ENCODE measurements at places on chromosomes 5 and 9. TPM values are rescaled to one million over a fixed set of nuclear protein-coding genes. Genes with fewer than 3 reads are reported as not detected.

- no peak for DNase-seq
These were observed 98.2 kb downstream of the MAP1B start for GRCh38 chr5:72205431-72206009.

DNA sequence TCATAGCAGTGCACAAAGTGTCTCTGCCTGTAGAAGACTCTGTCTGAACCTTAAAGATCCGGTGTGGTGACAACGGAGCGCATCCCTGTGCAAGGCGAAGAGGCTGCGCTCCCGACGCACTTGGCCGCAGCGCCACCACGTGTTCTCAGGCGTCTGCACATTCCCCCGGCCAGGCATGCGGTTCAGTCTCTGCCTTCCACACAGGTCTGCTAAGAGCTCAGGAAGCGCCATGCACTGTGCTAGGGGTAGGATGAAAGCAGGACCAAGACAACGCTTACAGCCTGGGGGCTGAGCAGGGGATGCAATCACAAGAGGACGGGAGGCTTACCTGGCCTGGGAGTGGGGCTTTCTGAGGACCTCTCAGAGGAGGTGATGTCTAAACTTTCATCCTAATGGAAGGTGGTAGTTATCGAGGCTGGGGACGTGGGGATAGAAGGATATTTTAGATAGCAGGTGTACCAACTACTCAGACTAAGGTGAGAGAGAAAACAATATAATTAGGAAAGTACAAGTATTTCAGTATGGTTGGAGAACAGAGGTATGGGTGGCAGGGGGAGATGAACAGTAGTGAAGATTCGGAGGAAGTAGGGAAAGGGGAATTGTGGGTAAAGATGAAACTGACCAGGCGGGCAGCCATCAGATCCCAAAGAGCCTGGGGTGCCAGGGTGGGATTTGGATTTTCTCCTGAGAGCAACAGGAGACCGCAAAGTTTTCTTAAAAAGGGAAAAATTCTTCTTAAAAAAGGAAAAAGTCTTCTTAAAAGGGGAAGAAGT lies 13.3 kb downstream of the CAPSL start:
- DNase-seq = peak; percentile 77

- no peak for DNase-seq
These were observed 10.3 kb downstream of the FRRS1L start for GRCh38 chr9:109156708-109157107.

GRCh38 chr9:91067306-91067860 lies 265.8 kb downstream of the SYK start:
- DNase-seq = no peak

DNA sequence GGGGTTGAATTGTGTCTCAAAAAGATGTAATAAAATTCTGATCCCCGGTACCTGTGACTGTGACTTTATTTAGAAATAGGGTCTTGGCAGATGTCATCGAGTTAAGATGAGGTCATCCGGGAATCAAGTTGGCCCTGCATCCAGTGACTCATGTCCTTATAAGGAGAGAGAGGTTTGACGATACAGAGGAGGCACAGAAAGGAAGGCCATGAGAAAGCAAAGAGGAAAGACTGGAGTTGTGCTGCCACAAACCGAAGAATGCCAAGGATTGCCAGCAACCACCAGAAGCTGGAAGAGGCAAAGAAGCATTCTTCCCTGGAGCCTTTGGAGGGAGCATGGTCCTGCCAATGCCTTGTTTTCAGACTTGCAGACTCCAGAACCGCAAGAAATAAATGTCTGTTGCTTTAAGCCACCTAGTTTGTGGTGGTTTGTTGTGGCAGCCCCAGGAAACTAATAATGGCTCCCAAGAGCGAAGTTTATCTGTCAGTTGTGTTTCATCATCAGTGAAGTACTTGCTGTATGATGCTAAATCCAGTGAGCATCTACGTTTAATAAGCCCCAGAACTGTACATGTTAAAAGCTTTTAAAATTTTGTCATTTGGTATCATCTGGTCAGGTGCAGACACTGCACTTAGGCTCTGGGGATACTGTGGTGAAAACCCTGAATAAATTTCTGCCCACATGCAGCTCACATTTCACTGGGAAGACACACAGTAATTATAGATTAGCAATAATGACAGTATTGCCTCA lies 114.8 kb downstream of the TLE4 start:
- peak; percentile 91 for DNase-seq

DNA sequence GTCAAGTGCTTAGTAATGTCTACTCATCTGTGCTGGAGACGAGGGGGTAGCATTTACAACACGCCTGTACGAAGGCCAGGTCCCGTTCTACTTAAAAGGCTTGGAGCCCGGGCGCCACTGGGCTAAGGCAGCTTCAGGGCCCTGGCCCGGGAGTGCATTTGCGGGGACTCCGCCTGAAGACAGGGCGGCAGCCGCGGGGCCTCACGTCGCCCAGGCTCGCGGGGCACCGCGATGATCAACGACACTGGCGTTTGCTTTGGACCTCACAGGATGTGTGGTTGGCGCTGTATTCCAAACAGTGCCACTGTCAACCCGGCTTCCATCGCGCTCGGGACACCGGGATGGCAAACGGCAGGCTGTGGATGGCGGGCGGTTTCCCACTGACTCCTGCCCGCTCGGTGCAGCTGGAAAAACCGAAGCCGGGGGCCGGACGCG lies 1.1 kb upstream of the TENT4A start:
- DNase-seq = peak; percentile 64

- no peak for DNase-seq
These were observed 30.5 kb downstream of the PTCH1 start for GRCh38 chr9:95486318-95486717.

- no peak for DNase-seq
These were observed 330.0 kb downstream of the PRR16 start for GRCh38 chr5:120794121-120794520.

DNA sequence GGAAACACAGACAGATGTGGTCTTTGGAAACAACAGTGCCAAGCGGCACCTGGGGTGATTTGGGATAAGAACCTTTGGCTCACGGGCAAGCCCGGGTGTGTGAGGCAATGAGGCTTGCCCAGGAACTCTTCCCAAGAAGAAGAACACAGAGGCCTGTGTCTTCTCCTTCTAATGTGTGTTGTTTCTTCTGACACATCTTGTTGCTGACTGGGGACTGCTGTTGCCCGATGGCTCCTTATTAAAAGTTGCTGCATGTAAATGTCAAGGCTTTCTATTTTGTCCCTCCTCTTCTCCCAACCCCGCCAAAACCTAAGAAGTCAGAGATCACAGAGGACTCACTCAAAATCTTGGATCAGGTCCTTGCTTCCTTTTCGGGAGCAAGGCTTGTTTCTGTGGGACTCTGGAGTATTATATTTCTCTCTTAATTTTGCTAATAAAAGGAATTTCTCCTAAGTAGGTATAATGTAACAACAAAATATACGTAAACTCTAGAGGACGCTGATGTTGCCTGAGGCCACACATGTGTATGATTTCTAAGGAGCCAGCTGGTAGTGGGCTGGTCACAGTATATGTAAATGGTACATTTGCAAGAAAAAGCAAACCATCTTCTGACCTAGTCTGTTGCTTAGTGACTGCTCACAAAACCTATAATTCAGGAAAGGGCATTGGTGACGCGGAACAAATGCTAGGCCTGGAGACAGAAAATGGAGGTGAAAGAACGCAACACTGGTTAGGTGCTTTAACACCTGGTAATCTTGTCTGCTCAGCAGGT lies 232.5 kb downstream of the GADD45G start:
- DNase-seq = no peak

DNA sequence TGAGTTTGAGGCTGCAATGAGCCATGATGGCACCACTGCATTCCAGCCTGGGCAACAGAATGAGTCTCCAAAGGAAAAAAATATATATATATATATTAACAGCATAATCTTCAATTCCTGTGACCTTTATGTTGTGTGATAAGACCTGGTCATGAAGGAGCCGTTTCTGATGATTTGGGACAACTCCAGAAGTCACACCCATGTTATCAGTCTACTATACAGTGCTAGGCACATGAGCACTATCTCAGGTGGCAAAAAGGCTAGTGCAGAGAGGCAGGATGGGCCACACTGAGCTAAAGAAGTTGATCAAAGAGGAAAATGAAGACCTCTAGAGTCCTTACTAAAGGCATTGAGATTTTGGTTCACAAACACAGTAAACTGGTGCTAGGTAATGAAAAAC lies 205.0 kb upstream of the RAD23B start:
- no peak for DNase-seq

DNA sequence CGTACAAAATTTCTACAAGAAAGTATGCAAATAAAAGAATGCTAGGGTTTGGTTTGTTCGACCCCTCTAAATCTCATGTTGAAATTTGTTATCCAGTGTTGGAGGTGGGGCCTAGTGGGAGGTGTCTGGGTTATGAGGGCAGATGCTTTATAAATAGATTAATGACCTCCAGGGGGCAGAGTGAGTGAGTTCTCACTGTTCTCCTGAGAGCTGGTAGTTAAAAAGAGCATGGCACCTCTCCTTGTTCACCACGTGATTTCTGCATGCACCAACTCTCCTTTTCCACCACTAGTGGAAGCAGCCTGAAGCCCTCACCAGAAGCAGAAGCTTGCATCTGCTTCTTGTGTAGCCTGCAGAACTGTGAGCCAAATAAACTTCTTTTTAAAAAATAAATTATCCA lies 50.4 kb upstream of the FAM170A start:
- DNase-seq = peak; percentile 69

GRCh38 chr5:172901788-172902496 lies 57.3 kb upstream of the RPL26L1 start:
- no peak for DNase-seq

GRCh38 chr9:16333691-16334090 lies 536.8 kb downstream of the BNC2 start:
- no peak for DNase-seq

DNA sequence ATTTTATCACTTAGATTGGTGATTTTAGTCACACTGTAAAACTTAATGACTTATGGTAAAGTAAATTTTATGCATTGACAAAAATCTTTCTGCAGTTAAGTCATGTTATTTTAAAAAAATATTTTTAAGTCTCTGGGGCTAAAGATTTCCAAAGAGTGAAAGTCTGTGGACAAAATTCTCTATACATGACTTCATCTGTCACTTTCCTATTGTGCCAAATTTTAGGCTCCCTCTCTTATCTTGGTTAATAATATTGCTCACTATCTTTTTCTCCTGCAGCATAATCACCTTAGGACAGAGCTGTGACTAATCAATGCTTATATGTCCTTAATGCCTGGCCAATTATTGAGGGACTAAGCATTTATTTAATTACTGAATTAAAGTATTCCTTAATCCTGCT lies 15.2 kb downstream of the LURAP1L start:
- no peak for DNase-seq

DNA sequence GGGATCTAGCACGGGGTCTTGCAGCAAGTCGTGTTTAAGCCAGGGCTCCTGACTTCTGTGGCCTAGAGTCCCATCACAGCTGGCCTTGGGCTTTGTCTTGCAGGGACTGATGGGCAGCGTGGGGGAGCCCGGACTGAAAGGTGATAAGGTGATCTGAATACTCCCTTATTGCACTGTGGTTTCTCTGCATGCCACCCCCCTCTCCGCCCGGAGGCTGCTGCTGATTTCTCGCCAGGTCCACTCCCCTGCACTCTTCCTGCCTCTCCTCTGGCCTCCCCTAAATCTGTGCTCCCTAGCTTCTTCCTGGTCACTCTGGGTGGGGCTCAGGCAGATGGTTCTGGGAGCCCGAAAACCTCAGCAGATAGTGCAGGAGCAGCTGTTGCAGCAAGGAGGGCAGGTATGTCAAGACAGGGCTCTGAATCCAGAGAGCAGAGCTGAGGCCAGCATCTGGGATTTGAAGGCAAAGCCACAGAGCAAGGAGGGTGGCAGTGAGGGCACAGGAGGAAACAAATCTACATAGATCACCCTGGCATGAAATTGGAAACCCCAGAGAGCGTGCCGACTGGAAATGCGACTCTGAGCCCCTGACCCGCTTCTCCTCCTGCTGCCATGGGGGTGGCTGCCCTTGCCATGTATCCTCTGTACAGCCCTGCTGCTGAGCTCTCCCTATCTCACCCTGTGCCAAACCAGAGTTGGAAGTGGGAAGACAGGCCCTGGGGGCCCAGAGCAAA lies 76.5 kb downstream of the COL27A1 start:
- DNase-seq = no peak

DNA sequence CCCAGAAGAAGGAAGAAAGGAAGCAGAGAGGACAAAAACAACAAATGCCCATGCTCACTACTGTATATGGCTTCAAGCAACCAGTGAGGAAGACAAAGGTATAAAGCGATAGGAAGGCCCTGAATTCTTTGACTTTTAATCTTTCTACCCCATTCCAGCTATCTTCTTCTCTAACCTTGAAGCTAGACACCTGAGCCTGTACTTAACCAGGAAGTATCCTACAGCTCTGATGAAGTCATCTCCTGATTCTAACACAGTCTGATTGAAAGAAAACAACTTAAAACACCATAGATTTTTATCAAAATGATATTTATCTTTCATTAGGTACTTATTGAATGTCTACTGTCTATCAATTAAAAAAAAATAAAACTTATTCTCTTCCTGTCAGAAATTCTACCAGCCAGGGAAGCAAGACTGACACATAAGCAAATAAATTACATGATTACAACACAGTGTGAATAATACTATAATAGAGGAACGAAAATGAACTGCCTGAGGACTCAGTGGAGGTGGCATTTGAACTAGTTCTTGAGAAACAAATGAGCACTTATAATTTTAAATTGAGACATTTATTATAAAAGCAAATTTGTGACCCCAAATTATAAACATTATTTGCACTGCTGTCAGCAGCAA lies 123.3 kb upstream of the ELL2 start:
- DNase-seq = no peak

DNA sequence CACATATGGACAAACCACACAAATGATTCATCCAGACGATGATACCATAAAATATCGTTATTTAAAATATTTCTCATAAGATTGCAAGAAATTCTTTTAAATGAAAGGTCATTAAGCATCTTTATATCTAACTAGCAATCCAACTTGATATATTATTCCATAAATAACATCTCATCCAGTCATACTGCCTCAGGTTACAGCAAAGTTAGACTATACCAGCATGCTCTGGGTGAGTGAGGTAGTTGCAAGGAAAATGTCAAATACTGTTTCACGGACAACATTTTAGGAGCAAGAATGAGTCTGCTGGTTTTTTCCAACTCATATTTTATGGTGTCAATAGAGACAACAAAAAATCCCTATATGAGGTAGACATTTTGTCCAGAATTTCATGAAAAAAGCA lies 200.9 kb upstream of the TRPM3 start:
- no peak for DNase-seq

- no peak for DNase-seq
These were observed 131.4 kb upstream of the FAM120A start for GRCh38 chr9:93319992-93320500.

GRCh38 chr5:81427566-81427965 lies 33.6 kb upstream of the ACOT12 start:
- DNase-seq = no peak

- DNase-seq = peak; percentile 29
These were observed 125.0 kb upstream of the NR5A1 start for GRCh38 chr9:124632077-124632621.

- DNase-seq = no peak
These were observed 446.5 kb downstream of the TLE1 start for GRCh38 chr9:81242866-81243265.

- no peak for DNase-seq
These were observed 294.6 kb downstream of the GAS1 start for GRCh38 chr9:86652736-86653135.

GRCh38 chr5:138000102-138000723 lies 32.7 kb downstream of the FAM13B start:
- DNase-seq = peak; percentile 68

PTTG1 gene
- 313 TPM for total RNA-seq

NFIB gene
- total RNA-seq = 10.9 TPM

NUTM2G gene
- not detected for total RNA-seq

PCDHGB1 gene
- total RNA-seq = 1.4 TPM

INSYN2B gene
- total RNA-seq = 14.0 TPM

MEIKIN gene
- not detected for total RNA-seq

LHX3 gene
- total RNA-seq = not detected

ZNF483 gene
- not detected for total RNA-seq

EIF4E1B gene
- total RNA-seq = not detected

PCDHB16 gene
- total RNA-seq = 0.03 TPM
